ENCODE measurements at places on chromosomes 12 and 14.

DNA sequence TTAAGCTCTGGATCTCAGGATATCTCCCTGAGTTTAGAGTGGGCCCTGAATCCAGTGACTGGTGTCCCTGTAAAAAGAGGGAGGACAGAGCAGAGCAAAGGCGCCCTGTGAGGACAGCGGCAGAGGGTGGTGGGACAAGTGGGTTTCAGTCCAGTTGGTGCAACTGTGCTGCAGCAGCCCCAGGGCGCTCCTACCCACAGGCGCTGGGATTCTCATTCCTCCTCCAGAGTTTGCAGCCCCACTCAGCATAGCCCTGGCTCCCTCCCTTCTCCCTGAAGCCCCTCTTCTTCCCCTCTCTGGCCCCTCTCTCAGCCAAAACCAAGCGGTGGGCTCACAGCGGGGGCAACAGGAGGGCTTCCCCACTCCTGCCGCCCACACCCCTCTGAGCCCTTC, 1.6 kb downstream of the TMEM179 start:
- no peak for DNase-seq

GRCh38 chr14:56244138-56244789, 126.1 kb downstream of the PELI2 start:
- DNase-seq, result peak; percentile 74

DNA sequence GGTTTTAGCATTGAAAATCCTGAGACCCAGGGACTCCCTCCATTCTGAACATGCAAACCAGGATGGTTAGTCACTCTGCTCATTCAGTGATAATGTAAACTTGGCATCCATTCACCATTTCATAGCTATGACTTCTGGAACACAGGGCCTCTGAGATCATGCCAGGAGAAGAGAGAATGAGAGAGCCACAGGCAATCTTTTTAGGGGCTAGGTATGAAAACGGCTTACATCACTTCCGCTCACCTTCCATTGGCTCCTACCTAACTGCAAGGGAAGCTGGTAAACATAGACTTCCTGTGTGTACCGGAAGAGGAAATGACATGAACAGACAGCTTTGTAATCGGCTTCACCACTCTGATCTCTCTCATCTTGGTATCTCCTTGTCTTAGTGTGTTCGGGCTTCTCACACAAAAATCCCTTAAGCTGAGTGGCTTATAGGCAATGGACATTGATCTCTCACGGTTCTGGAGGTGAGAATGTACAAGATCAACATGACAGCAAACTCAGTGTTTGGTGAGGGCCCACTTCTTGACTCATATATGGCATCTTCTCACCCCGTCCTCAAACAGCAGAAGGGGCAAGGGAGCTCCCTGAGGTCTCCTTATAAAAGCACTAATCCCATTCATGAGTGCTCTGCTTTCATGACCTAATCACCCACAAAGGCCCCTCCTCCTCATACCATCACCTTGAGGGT, 465.9 kb upstream of the TBX3 start:
- peak; percentile 60 for DNase-seq

DNA sequence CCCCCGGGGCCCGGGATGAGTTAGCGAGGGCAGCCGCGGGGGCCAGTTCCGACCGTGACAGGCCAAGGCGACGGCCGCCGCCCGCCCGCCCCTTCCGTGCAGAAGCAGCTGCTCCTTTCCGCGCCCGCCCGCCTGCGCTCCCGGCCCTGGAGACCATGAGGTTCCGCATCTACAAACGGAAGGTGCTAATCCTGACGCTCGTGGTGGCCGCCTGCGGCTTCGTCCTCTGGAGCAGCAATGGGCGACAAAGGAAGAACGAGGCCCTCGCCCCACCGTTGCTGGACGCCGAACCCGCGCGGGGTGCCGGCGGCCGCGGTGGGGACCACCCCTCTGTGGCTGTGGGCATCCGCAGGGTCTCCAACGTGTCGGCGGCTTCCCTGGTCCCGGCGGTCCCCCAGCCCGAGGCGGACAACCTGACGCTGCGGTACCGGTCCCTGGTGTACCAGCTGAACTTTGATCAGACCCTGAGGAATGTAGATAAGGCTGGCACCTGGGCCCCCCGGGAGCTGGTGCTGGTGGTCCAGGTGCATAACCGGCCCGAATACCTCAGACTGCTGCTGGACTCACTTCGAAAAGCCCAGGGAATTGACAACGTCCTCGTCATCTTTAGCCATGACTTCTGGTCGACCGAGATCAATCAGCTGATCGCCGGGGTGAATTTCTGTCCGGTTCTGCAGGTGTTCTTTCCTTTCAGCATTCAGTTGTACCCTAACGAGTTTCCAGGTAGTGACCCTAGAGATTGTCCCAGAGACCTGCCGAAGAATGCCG, 699 bp downstream of the MGAT2 start:
- peak; percentile 50 for DNase-seq

DNA sequence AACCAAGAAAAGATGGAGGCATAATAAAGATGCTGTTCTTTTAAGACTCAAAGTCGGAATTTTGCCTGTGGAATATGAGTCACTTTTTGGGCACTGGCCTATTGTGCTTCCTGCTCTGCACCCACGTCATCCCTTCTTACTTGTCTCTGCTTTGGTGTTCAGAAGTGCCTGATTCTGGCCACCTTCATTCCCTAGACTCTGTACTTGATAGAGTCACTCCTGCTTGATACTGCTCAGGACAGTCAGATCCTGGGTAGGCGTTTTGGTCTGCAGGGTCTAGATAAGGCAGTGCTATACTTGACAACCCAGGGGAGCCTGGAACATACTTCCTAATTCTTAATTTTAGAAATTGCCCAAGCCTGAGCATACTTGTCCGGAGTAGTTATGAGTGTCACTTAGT, 1.9 kb downstream of the LRRK2 start:
- DNase-seq, result peak; percentile 71

DNA sequence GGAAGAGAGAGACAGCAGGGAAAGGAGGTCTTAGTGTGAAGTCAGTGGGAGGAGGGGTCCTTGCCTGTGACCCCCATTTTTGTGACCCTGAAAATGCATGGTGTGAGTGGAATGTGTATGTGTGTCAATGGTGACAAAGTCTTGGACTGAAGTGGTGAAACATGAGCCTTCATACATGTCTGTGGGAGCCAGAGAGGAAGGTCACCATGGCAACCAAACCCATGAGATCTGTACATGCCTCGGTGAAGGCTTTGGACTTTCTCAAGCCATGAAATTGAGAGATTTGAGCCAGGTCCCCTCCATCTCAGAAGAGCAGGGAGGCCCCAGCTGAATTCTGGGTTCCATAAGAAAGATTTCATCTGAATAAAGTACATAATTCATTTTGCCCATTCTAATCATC, 108.7 kb downstream of the TTC8 start:
- no peak for DNase-seq

DNA sequence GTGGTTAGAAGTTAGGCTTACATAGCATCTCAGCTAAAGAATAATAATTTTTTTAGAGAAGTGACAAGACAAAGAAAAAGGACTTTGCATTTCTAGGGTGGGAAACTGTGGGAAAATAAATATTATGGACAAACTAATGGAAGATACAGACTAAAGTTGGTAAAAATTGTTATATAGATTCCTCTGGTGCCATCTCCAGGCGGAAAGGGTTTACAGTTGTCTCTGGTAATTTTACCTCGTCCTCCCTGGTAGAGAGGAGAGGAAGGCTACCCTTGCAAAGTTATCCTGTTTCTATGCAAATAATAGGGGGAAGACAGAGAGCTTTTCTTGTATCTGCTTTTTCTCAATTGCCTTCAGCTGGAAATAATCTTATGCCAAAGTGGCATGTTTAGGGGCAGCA, 5.2 kb downstream of the OR11G2 start:
- DNase-seq, result peak; percentile 18

- DNase-seq, result no peak
Observed at GRCh38 chr12:128829861-128830504, 6.2 kb upstream of the SLC15A4 start.

GRCh38 chr12:100141666-100141997, 1.0 kb downstream of the BLTP3B start:
- peak; percentile 76 for DNase-seq

GRCh38 chr12:120971299-120972180, 6.8 kb upstream of the HNF1A start:
- DNase-seq, result peak; percentile 84

GRCh38 chr14:21105095-21105494, 4.2 kb downstream of the TMEM253 start:
- DNase-seq, result no peak

DNA sequence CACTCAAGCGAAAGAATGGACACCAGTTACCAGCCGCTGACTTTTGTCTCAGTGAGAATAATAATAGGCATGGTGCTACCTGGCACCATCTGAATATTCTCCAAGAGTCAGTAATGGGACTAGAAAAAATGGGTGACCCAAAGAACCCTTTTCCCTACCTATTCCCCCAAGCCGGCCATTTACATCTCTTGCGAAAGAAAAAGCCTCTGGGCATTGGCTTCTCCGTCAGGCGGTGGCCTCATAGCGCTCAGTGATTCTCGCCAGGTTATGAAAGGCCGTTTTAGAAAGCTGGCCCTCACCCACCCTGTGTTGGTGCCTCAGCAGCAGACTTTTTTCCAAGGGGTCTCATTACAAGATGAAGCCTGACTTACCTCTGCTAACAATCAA, 523 bp upstream of the SLC6A15 start:
- DNase-seq, result no peak

DNA sequence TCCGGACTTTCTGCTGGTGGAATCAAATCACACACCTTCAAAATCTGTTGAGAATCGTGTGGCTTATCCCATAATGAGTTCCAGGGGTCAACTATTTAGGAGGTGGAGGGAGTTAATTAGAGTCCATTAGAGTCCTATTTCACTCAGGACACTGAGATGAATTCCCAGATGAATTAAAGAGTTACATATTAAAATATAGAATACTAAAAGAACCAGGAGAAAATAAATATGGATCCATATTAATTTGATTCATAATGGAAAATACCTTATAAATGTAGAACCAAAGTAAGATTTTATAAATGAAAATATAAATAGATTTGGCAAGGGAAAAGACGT, 44.6 kb upstream of the C14orf132 start:
- DNase-seq, result no peak

GRCh38 chr12:68374307-68374982, 42.3 kb upstream of the MDM1 start:
- DNase-seq, result no peak

- no peak for DNase-seq
Observed at GRCh38 chr12:113462998-113463745, 8.5 kb downstream of the LHX5 start.

GRCh38 chr14:94424371-94424770, 28.2 kb downstream of the SERPINA11 start:
- DNase-seq, result no peak

DNA sequence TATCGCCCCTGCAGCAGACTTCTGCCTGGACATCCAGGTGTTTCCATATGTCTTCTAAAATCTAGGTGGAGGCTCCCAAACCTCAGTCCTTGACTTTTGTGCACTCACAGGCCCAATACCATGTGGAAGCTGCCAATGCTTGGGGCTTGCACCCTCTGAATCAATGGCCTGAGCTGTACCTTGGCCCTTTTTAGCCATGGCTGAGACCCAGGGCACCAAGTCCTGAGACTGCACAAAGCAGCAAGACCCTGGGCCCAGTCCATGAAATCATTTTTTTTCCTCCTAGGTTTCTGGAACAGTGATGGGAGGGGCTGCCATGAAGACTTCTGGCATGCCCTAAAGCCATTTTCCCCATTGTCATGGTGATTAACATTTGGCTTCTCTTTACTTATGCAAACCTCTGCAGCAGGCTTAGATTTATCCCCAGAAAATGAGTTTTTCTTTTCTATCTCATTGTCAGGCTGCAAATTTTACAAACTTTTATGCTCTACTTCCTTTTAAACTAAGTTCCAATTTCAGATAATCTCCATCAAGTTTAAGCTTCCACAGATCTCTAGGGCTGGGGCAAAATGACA, 1445.8 kb upstream of the FLRT2 start:
- DNase-seq, result no peak

- no peak for DNase-seq
Observed at GRCh38 chr14:79552778-79553177, 658.5 kb downstream of the DIO2 start.

- DNase-seq, result no peak
Observed at GRCh38 chr12:26334621-26335124, 139.3 kb downstream of the SSPN start.

- no peak for DNase-seq
Observed at GRCh38 chr14:72000907-72001306, 68.7 kb downstream of the RGS6 start.

DNA sequence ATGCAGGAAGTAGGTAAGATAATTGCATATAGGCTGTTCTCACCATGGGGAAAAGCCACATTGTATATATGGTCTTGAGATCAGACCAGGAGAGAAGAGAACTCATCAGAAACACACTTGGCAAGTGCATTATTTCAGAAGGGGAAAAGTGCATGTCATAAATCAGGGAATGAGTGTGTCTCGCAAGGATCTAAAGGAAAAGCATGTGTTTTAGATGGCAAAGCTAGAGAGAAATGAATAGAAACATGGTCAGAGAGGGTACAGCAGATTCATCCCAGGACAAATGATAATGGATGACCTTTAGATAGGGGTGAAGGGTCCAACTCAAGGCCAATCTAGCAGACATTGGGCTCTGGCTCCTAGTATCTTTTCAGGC, 230.2 kb upstream of the NAV3 start:
- no peak for DNase-seq

GRCh38 chr12:52062167-52063081, 7.4 kb upstream of the ATG101 start:
- DNase-seq, result no peak

- DNase-seq, result no peak
Observed at GRCh38 chr14:74459976-74460375, 33.1 kb downstream of the NPC2 start.
